ENCODE measurements at places on chromosomes 12 and 14.

DNA sequence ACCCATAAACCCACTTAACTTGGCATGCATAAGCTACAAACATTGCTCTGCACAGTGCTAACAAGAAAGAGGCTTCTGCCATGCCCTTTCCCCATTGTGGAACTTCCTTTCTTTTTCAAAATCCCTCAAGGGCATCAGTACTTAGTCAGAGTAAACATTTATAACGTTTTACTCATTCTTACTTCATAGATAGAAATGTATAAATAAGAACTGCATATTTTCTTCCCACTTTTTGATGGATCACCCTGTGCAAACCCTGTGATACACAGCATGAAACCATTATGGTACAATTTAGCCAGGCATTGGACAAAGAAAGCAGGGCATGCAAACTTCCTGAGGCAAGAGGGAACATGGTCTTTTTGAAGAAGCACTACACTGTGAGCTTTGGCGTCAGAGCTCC is 113.8 kb upstream of the FOXG1 start:
- DNase-seq = no peak

- DNase-seq = peak; percentile 39
Measured at GRCh38 chr12:92044435-92044834, 101.2 kb downstream of the BTG1 start.

DNA sequence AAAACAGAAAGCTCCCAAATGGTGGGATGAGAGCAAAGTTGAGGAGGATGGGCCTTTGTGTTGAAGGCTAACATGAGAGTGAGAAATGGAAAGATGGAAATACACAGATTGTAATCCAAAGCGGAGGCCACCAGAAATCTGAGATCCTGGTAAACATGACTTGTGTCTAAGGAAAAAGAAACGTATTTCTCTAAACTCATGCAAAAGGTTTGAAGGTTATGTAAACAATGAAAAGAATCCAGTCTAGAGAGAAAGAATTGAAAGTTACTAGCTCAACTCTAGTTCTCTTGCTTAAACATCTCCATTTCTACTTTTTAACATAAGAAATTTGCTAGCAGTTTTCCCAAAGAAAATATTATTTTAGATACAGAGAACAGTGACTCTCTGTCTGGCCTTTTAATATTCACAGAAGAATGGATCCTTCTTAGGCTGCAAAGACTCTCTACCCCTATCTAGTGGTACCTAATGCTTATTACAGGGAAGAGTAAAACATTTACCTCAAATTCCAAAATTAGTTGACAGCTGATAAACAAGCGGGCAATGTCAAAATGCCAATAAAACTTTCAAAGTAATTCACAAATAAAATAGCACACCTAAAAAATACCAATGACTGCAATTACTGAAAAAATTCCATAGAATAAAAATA is 75.8 kb upstream of the SOX5 start:
- DNase-seq = no peak

GRCh38 chr14:54121466-54122027 is 164.9 kb upstream of the BMP4 start:
- no peak for DNase-seq

GRCh38 chr14:73909681-73910080 is 23.0 kb downstream of the ZNF410 start:
- DNase-seq = no peak

DNA sequence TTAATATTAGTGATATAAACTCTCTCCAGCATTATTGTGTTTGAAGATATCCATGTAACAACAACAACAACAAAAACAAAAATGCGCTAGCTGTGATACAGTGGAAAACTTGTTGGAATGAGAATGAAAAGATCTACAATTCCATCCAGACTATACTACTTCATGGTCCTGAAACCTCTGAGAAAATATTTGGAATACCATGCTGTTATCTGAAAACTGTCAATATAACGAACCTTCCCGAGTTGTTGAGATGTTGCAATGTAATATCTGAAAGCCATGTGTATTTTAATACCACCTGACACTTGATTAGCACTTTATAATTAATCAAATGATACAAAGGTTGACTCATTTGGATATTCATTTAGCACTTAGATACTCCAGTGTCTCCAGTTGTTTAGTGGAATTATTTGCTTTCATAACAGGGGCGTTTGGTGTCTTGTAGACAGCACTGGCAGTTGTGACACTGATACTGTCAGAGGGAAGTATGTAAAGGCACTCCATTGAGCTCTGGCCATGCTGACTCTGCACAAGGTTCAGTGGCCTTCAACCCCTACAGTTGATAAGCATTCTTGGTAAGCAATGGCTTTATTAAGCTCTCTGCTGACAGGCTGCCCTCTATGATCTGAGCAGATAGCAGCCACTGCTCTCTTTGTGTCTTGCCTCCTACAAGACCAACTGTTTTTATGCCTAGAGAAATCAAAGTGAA is 447.1 kb upstream of the SEL1L start:
- no peak for DNase-seq

- no peak for DNase-seq
Measured at GRCh38 chr14:49408187-49408933, 177.8 kb downstream of the RPS29 start.

DNA sequence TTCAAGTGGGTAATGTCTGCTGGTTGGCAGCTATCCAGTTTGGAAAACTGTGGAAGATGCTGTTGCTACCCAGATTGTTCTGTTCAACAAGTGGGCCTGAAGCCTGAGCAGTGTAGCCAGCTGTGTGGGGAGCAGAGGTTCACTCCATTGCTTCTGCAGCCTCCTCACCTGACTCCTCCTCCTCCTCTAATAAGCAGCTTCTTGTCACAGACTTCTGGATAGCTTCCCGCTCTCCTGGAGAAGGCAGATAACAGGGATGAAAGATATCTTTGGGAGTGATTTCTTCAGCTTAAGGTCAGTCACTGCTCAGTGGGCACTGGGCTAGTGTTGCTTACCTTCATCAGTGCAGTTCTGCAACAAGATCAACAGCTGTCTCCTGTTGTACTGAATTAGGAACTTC is 2.0 kb downstream of the POP5 start:
- DNase-seq = no peak

DNA sequence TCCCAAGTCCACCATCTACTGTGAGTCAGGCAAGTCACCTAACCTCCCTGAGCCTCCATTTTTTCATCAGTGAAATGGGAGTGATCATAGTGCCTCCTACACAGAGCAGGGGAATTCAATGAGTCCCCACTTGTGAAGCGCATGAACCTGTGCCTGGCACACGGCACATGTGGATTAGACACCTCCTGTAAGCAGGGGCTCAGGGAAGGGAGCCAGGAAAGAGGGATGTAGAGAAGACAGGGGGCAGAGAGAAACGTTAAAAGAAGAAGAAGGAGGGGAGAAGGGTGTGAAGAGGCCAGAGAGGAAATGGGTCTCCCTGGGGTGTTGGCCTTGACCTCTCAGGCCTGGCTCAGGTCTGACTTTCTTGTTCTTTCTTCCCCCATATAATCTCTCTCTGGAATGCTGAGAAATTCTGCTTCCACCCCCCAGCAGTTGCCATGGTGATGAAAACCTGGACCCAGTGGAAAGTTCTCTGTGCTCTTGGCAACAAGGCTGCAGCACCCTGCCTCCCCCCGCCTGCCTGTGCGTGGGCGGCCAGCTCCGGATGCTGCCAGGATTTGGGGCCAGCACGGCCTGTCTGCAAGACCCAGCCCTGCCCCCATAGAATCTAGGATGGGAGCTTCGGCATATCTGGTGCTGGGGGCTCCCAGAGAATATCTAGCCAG is 94.5 kb downstream of the CALM1 start:
- no peak for DNase-seq

DNA sequence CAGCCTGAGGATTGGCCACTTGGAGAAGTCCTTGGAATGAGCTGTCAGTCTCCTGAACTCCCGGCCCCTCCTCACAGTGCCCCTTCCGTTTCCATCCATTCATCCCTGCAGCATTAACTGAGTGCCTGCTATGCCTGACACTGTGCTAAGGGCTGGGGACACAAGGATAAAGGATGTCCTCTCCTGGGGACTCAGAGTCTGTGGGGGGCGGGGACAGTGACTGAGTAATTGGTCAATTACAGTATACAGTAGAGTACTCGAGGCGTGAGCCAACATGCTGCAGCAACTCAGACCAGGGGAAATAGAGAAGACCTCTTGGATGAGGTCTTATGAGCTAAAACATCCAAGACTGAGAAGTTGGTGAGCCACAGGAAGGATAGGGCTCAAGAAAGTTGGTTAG is 43.4 kb upstream of the PWP1 start:
- DNase-seq = no peak

DNA sequence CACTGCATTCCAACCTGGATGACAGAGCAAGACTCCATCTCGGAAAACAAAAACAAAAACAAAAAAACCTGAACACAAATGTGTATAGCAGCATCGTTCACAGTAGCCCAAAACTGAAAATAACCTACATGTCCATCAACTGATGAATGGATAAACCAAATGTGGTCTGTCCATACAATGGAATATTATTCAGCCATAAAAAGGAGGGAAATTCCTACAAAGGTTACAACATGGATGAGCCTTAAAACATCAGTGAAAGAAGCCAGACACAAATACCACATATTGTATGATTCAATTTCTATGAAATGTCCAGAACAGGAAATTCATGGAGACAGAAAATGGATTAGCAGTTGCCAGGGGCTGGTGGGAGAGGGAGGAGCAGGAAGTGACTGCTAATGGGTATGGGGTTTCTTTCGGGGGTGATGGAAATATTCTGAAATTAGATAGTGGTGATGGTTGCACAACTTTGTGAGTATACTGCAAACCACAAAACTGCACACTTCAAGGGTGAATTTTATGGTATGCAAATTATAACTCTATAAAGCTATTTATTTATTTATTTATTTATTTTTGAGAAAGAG is 4.0 kb downstream of the MYL2 start:
- no peak for DNase-seq

- DNase-seq = no peak
Measured at GRCh38 chr12:5830111-5830510, 114.9 kb downstream of the ANO2 start.

GRCh38 chr12:85448548-85449139 is 168.6 kb downstream of the ALX1 start:
- DNase-seq = no peak

DNA sequence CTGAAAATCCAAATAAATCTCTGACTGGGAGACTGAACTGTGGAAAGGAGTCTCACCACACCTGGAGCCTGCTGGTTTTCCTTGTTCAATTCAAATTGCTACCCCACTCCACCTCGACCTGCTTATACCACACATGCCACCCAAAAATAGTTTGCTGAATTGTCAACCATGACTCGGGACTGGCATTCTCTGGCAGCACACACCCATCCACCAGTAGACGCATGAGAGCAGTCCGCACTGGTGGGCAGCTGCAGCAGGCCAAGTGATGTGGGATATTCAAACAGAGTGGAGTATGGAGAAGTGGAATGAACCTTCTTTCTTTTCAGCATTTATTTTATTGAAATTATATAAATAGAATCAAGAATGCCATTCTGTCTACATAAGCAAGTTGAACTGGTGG is 38.7 kb upstream of the SYCP3 start:
- no peak for DNase-seq

- peak; percentile 12 for DNase-seq
Measured at GRCh38 chr12:30622509-30622908, 73.2 kb downstream of the IPO8 start.

DNA sequence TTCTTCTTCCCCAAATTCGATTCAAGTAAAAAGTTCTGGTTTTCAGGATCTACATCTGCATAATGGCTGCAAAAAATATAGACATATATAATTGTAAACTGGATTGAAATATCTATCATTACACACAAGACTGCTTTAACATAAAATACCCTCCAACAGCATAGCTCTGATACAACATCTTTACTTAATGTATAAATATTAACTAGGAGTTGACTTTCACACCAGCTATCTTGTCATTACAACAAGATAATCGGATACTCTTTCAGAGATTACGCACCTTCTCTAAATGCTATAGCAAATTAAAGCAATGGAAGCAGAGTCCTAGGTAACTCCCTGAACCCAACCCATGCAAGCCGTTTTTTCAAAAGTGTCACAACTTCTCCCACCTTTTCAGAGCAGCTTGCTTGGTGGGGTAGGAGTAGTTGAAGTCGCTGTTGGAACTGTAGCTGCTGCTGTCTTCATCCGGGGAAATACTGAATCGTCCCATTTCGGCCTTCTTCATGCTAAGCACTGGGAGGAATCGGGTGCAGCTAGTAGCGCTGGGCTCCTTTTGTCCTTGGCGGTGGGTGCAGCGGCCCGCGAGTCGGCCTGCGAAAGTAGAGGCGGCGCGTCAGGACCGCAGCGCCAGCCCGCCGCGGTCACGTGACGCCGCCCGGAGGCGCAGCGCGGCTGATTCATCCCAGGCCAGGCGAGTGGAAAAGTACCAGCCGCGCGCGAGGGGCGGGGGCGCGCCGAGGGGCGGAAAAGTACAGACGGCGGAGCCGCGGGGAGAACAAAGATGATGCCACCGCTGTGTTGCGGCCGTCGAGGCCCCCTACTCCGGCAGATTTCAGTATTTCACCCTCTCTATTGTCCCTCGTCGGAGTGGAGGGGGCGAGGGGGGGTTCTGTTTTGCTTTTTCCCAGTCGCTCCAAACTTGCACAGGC is 1.5 kb downstream of the SLC38A2 start:
- peak; percentile 96 for DNase-seq

DNA sequence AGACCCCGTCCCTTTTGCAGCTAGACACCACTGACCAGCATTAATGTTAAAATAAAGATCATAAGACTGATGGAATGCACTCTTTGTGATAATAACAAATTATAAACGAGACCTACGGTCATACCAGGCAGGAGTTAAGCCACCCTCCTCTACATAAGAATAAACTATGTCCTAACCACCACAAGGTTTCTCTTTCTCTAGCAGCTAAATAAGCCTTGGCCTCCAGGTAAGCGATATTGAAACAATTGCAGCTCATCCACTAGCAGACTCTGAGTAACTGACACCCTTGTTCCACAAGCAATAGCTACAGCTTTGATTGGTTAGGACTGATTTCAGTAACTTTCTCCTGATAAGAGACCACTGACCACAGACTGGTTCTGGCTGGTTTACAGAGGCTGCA is 144.2 kb upstream of the CCDC198 start:
- no peak for DNase-seq
